ENCODE measurements at places on chromosomes 13 and 19.

GRCh38 chr13:93268327-93269028 lies 41.9 kb downstream of the GPC6 start:
- DNase-seq = no peak

GRCh38 chr19:50460161-50460765 lies 16.0 kb upstream of the EMC10 start:
- DNase-seq = no peak

DNA sequence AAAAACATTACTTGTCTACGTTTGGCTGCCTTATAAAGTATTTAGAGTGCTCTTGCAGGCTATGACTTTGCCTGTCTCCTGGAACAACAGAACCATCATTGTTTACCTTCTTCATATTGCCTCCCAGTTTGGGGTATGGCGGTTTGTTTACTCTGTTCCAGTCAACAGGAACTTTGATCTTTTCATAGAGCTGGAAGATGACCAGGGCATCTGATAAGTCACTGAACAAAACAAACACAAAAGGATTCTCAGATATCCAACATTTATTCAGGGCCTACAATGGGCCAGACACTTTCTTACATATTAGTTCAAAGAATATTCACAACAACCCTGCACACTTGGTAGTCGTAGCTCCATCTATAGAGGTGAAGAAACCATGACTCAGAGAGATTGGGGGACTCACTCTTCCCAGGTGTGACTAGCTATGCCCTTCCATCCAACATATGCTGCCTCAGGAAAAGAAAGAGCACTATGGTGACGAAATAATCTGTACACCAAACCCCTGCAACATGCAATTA lies 38.4 kb upstream of the CPB2 start:
- DNase-seq = no peak

GRCh38 chr13:94160875-94161274 lies 318.6 kb downstream of the DCT start:
- DNase-seq = no peak

GRCh38 chr19:50823389-50824042 lies at the start of gene KLK1:
KLK1 (minus strand) TSS chr19:50823787; CDS start chr19:50823748, 39 bp downstream.
- no peak for DNase-seq

GRCh38 chr13:110409581-110409992 lies 102.5 kb downstream of the COL4A2 start:
- no peak for DNase-seq

DNA sequence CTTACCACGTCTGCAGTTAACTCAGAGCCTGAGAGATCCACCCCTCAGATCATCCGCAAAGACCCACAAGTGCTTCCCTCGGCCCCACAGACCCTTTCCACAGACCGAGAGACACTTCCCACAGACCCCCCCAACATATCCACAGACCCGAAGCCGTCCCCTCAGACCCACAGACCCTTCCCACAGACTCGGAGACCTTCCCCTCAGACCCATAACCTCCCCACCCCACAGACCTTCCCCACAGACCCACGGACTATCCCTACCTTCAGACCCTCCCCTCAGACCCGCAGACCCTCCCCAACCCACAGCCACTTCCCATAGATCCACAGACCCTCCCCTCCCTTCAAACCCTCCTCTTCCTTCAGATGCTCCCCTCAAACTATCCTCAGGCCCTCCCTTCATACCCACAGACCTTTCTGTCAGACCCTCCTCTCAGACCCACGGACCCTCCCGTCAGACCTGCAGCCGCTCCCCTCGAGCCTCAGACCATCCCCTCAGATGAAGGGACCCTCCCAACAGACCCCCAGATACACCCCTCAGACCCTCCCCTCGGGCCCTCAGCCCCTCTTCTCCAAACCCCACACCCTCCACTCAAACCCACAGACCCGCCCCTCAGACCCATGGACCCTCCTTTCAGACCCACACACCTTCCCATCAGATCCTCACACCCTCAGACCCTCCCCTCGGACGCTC lies 20.1 kb upstream of the TFDP1 start:
- DNase-seq = no peak

DNA sequence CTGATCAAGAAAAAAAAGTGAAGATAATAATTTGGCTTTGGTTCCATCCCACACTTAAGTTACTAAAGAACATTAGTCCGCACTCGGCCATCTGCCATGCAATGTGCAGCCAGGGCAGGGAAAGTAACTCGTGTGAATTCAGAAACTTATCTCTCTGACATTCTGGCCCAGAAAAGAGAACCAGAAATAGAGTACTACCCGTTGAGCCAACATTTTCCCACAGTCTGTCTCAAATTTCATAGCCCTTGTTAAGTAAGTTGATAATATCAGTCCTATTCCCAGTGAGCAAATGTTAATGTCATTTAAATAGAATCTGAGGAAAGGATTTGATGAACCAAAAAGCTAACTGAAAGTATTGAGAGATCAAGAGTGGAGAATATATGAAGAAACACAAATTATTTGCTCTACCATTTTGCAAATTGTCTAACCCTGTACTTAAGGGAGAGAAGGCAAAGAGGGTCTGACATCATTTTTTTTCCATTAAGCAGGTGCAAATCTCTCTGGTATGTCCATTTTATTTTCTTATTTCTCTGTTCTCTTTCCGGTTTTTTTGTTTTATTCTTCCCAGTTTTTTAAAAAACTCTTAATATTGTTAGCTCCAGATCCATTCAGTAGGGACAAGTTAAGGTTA lies 156.3 kb downstream of the NDFIP2 start:
- DNase-seq = no peak

Measured in stimulated activated CD4-positive, alpha-beta T cell treated with anti-CD3 and anti-CD28 coated beads, Interleukin-2, amount 100 ng/mL, for 48 hours (primary cell).